ENCODE measurements at places on chromosomes 2 and 18.

DNA sequence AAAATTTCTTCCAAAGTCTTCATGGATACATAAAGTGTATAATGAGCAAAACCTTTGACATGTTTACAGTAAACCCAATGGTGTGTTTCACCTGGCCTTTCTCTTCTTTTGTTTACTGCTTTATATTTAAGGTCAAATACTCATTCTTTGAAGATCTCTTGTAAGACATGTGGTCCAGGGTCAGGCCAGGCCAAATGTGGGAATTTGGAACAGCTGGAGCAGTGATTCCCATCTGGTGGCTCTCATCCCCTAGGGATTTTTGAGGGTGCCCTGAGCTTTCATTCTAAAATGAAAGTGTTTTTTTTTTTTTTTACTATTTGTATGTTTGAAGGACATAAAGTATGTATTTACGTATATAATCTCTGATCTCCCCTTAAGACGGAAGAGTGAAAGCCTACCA lies 13.8 kb upstream of the MGAT5 start:
- no peak for DNase-seq

DNA sequence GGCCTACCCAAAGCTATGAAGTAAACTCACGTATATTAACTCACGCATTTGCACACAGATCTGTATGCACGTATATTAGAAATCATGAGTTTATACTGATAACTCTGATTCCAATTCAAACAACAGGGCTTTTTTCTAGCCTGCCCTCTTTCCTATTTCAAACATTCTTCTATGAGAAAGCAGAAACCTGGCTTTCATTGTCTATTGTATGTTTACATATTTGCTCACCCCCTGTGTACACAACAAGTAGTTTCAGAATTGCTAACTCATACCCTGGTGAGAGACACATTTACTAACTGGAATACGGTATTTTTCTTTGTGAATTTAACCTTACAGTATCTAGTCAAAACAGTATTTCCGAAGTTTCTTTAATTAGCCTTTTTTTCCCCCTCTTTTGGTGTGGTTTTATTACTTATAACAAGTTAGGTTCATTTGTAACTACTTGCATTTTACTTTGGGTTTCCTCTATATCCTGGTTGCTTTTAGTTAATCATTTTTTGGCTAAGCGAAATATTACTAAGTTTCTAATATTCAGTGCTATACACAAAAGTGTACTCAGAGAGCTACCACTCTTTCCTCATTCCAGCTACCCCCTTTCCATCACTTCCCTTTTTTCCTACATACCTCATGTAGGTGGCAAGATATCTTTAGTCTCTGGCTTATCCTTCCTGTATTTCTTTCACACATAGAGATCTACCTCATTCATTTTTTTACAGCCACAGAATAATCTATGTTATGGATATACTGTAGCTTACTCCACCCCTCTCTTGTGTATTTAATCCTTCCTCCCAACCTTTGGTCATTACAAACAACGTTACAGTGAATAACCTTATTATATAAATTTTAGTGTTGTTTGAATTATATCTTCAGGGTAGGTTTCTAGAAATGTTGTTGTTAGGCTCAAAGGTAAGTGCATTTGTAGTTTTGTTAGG lies 112.7 kb upstream of the BCL2L11 start:
- DNase-seq, result no peak

DNA sequence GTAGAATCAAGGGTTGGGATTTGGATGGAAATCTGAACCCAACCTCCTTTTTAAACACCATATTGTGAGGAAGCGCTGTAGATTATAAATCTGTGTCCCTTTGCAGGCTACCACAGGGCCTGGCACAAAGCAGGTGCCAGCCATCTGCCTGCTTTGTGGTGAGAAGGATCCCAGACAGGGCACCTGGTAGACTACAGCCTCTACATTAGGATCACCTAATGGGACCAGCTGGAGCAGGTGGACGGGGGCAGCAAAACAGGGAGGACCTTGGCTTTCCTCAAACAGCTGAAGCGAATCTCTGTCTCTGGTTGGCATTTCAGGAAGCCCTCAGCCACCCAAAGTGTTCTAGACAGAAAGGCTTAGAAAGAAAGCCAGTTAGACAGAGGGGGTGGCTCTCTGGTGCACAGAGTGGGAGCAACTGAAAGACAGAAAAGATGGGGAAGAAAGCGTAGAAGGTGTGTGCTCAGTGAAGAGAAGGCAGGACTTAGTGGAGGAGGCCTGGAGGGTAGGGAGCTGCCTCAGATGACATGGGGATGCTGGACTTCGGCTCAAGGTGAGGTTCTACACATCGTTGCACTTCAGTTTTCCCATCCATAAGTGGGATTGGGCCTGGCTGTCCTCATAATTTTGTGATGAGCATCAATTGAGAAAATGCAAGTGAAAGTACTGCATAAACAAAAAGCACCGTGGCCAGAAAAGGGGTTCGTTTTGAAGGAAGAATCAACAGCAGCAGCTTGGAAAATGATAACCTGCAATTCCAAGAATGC lies 350.8 kb downstream of the CYRIA start:
- DNase-seq, result no peak

- DNase-seq, result no peak
These were observed 87.1 kb downstream of the MYOM1 start for GRCh38 chr18:3132700-3133099.

GRCh38 chr18:64330931-64331330 lies 182.0 kb upstream of the LINC00305 start:
- no peak for DNase-seq

DNA sequence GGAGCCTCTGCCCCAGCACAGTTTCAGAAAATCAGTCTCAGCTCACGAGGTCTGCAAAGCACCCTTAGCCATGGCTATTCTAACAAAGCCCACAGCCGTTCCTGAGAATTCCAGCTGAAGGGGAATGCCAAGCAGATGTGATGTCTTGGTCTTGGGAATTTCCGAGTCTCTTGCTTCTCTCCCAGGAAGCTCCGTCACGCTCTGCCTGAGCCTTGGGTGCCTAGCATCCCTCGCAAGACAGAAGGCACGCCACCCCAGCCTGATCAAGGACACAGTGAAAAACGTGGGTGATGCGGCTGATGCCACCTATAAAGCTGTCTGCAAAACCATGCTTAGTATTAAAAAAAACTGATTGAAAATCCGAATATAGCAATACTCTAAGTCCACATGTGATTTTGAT lies 254.6 kb downstream of the SH3BP4 start:
- DNase-seq, result no peak

DNA sequence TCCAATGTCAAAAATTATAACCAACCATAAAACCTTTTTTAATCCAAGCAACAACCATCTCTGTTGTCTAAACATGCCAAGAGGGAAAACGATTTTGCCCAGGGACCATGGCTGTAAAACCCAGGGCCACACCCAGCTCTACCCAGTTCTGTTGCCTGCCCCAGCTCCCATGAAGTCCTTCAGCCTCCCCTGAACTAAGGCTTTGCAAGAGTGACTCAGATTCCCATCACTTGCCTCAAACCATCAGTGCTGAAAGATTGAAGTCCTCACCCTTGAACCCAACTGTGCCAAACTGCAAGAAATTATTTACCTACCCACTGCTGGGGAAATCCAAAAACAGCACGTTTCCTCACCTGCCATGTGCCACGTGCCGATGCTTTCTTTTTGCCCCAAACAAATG lies 102.5 kb downstream of the TFCP2L1 start:
- DNase-seq, result no peak

GRCh38 chr2:37795456-37795855 lies 124.0 kb upstream of the CDC42EP3 start:
- no peak for DNase-seq

DNA sequence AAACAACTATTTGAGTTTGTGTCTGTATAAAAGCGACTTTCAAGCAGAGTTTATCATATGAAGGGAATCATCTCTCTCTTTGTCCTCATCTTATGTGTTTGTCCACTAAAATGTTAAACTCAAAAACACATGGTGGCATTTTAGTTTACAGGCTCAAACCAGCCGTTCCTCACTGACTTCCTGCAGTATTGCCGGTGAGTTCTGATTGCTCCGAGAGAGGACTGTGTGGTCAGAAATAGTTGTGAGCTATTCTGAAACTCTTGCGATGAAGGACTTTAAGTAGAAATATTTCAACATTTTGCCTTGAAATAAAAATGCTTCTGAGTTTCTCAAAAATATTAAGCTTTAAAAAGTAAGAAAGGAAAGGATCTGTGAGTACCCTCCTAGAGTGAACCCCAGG lies 163.2 kb upstream of the CAVIN2 start:
- DNase-seq, result no peak

- DNase-seq, result no peak
These were observed 330.0 kb upstream of the RND3 start for GRCh38 chr2:150817422-150817821.

DNA sequence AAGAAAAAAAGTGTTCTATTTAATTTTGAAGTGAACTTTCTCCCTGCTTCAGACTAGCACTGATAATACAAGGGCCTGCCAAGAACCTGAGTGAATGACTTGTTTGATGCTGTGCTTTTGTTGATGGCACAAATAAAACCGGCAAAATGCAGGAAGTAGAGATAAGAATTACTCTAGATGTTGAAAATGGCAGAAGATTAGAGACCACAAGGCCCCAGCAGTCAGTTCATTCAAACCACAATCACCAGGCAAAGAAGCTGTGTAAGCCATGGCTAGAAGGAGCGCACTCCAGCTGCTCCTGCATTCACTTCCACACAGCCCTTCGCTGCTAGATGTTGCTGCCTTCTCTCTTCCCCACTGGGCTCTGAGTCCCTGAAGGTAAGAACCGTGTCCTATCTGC lies 297.1 kb downstream of the AGPS start:
- DNase-seq, result no peak

DNA sequence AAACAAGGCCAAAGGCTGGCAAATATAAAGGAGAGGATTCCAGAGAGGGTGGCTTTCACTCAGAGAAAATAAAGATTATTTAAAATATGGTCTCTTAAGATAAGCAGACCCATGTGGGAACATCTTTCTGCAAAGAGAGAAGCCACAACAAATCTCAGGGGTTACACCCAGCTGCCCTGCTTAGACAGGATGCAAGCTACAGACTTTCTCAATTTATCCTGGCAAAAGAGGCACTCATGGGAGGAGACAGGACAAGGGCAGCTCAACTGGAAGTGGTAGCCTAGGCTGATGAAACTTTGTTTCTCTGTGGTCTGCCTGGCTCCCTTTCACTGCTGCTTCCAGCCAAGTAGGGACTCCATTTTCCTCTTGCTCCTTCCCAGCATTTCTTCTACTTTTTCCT lies 25.9 kb upstream of the SULT1C4 start:
- no peak for DNase-seq

GRCh38 chr2:99259465-99259864 lies 4.0 kb upstream of the LYG2 start:
- no peak for DNase-seq

DNA sequence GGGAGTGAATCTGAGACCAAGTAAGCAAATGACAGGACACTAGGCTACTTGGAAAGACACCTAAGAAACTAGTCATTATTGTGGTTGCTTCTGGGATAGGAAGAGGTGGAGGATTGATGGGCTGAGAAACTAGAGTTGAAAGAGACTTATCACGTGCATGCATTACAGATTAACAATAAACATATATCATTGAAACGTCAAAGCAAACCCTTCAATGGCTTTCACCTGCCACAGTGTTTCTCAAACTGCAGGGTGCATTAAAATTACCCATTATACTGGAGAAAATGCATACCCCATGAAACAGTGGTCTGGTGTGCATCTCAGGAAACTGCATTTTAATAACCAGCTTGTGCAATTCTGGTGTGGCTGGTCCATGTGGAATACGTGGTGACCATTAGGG lies 318.8 kb downstream of the SMAD2 start:
- DNase-seq, result no peak

DNA sequence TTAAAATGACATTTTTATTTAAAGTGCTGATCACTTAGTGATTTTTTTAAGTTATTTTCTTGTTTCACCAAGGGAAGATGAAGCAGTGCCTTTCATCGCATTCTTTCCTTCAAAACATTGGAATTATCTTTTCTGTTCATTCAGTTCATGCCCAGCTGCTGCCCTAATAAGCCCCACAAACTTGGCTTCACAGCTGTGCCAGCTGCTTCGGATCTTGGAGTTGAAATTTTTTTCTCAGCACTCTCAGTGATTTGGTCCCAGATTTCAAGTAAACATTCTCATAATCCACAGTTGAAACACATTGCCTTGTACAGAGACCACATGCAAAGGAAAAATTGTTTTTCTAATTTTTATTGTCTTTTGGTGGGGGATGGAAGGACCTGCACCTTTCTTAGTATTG lies 353.3 kb upstream of the LRP1B start:
- no peak for DNase-seq

- DNase-seq, result no peak
These were observed 33.0 kb upstream of the IER3IP1 start for GRCh38 chr18:47209171-47209570.

DNA sequence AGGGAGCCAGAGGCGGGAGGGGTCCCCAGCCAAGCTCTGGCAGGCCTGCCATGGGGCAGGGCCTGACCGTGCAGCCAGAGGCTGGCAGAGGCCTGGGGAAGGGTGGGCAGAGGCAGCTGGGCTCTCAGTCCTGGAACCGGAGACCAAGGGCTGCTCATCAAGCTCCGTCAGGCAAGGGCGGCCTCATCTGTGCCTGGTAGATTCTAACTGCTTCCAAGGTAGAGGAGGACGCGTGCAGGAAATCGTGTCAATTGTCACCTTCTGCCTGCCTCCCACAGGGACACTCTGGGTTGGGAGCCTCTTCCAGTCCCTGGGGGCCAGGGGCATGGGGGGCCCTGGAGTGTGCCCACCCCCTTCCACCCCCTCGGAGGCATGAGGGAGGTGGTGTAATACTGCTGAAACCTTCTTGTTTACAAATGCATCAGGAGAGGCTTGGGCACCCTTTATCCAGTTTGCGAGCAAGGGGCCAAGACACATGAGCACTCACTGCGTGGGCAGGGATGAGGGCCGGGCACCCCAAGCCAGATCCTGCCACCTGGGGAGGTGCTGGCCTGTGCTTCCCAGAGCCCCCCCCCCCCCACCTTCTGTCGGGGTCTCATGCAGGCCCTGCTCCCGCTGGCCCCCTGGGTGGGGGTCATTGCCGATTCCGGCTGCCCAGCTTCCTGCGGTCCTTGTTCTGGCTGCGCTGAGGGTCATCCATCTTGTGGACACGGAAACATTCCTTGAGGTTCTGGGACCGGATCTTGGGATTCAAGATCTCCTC lies 9.0 kb downstream of the SNORC start:
- no peak for DNase-seq

DNA sequence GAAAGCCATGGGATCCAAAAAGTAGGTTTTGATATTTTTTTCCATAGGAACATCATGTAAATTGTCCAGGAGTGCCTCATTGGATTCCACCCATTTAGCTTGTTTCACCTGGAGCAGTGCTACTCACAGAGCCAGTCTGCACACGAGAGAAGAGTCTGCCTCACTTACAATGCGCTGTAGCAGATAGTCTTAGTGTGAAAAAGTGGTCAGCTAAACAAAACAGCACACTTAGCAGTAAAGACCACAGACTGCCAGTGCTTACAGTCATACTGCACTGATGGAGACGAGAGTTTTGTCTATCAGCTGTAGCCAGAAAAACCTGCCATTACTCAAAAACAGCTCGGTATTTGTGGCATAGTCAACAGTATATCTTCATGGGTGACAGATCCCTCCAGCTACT lies 113.5 kb upstream of the LDLRAD4 start:
- no peak for DNase-seq

Measured in CD4-positive, alpha-beta T cell treated with Interleukin-15 for 4 hours (primary cell).